ENCODE measurements at places on chromosomes 2 and 18.

DNA sequence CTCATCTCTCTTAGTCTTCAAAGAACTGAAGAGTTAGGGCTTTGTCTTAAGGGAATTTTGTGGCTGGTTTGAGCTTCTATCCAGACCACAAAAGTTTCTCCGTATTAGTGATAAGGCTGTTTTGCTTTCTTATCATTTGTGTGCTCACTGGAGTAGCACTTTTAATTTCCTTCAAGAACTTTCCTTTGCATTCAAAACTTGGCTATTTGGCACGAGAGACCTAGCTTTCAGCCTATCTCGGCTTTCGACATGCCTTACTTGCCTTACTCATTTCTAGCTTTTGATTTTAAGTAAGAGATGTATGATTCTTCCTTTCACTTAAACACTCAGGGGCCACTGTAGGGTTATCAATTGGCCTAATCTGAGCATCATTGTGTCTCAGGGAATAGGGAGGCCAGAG is 29.9 kb downstream of the HDHD2 start:
- DNase-seq: no peak

DNA sequence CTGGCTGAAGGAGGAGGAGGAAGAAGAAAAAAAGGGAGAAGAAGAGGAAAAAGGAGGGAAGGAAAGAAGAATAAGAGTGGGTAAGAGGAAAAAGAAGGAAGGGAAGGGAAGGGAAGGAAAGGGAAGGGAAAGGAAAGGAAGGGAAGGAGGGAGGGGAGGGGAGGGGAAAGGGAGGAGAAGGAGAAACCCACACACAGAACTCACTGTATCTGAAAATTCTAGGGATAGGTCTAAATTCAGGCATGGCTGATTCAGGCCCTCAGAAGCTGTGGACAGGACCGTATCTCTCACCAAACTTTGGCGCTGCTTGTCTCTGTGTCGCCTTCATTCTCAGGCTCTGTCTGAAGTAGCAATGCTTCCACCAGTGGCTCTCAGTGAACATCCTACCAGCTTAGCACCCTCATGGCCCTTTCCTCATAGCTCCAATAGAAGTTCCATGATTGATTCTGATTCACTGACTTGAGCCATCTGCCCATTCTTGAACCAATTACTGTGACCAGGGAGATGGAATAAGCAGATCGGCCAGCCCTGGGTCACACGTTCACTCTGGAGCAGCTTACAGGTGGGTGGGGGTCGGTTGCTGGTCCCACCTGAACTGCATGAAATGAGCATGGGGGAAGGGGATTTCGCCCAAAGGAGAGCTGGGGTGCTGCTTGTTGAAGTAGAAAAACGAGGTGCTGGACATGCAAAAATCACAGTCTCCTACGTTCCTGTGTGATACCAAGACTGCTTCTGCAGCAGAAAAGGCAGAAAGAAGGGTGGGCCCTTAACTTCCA is 59.7 kb downstream of the TTC32 start:
- no peak for DNase-seq

DNA sequence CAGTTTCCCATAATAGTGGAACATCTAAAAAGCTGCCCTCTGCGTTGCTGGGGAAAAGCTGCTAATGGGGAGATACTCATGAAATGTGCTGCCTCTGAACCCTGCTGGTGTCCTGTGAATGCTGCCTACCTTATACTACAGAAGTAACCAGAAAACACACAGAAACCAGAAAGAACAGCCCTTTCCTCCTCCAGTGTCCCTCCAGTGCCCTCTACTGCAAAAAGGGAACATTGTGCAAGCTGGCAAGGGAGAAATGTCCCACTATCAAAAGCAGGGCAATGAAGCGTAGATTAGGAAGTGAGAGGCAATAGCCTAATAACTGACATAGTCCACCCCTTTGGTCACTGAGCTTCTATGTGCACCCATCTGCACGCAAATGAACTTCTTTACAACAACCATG is 162.7 kb upstream of the ETAA1 start:
- no peak for DNase-seq

GRCh38 chr2:189328848-189329245 is 112.4 kb upstream of the WDR75 start:
- DNase-seq: no peak

DNA sequence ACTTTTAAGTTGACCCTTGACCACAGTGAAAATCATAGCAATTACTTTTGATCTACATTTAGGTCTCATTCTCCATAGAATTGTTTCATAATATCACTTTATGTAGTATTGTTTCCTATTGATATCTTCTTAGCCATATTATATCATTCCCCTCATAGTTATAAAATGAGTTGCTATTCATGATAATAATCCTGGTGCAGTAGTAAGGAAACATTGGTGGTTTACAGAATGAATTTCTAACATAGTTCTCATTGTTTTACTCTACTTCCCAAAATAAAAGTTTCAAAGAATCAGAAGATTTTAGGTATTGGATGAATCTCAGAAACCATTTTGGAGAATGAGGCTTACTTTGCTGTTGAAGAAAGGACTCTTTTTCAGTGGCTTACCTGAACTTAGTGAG is 246.0 kb downstream of the PARD3B start:
- no peak for DNase-seq

DNA sequence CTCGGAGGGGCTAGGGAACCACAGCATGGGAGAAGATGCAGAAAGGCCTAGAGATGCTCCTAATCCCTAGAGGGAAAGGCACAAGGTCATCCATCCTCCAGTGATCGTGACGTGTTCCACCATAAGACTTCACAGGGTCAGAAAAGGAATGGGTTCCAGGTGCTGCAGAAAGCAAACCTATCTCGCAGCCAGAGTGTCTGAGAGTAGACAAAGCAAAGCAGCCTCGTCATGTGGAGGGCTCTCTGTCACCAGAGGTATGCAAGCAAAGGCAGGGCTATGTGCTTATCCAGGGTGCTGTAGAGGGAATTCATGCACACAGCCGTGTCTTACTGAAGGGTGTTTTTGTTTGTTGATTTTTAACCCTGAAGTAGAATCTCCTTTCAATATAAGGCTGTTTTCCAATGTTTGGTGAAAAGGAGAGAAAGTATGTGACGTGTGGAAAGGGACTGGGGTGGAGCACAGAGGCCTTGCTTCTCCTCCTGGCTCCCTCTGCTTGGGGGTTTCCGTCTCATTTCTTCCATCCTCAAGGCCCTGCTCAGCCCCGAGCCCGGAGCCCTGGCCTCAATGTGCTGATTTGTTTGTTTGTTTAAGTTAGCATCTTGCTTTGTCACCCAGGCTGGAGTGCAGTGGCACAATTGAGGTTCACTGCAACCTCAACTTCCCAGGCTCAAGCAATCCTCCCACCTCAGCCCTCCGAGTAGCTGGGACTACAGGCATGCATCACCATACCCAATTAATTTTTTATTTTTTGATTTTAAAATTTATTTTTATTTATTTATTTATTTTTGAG is 3.0 kb downstream of the GPR55 start:
- DNase-seq: no peak

DNA sequence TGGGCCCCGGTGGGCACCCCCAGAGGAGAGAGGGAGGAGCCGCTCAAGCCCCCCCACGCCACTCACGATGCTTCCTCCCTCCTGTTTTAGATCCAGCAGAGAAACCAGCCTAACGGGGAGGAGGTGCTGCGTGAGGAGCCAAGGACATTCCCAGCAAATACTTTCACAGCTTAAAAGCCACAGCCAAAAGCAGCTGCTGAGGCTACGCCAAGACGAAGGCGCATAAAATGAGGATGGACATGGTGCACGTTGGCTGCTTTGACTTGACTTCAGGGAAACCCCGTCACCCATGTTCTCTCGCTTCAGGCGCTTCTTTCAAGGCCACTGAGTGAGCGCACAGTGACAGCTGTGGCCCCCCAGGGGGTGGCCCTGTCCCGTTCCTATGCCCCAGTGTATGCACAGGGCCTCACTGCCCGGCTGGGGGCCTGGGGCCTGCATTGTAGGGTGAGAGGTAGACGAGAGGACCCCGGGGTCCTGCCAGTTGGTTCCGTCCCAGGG is 72.1 kb upstream of the PXDN start:
- DNase-seq: no peak

DNA sequence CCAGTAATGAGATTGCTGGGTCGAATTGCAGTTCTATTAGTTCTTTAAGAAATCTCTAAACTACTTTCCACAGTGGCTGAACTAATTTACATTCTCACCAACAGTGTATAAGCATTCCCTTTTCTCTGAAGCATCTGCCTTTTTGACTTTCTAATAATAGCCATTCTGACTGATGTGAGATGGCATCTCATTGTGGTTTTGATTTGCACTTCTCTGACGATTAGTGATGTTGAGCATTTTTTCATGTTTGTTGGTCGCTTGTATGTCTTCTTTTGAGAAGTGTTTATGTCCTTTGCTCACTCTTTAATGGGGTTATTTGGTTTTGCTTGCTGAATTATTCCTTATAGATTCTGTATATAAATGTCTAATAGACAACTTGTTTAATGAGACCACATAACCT is 69.6 kb upstream of the UGP2 start:
- no peak for DNase-seq

DNA sequence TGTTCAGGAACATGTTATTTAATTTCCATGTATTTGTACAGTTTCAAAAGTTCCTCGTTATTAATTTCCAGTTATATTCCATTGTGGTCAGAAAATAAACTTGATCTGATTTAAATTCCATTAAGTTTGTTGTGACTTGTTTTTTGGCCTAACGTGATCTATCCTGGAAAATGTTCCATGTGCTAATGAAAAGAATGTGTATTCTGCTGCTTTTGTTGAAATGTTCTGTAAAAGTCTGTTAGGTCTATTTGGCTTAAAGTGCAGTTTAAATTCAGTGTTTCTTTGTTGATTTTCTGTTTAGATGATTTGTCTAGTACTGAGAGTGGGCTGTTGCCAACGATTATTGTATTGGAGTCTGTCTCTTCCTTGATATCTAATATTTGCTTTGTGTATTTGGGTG is 148.0 kb downstream of the UBR3 start:
- DNase-seq: no peak

GRCh38 chr2:20187331-20187730 is 37.6 kb downstream of the SDC1 start:
- no peak for DNase-seq

DNA sequence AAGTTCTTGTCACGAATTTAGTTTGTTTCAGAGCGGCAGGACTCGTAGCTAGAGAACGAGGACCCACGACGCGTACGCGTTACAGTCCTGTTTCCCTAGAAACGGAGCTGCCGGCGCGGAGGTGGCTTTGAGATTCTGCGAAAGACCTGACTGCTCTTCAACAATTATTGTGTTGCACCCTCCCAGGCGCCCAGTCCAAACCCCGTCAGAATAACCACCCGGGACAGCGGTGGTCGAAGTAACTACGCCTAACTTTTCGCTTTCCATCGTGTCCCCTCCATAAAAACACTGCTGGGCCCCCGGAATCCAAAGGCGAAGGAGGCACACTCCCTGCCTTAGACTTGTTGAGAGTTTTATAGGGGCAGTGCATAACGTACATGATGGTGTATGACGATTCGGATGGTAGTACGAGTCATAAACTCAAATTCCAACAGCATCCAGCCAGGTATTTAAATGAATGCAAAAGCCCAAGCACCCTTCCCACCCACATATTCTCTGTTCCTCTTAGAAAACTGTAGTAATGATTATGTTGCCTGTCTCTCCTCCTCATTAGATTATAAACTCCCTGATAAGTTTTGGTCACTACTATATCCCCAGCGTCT is 651 bp upstream of the STAM2 start:
- DNase-seq: no peak

DNA sequence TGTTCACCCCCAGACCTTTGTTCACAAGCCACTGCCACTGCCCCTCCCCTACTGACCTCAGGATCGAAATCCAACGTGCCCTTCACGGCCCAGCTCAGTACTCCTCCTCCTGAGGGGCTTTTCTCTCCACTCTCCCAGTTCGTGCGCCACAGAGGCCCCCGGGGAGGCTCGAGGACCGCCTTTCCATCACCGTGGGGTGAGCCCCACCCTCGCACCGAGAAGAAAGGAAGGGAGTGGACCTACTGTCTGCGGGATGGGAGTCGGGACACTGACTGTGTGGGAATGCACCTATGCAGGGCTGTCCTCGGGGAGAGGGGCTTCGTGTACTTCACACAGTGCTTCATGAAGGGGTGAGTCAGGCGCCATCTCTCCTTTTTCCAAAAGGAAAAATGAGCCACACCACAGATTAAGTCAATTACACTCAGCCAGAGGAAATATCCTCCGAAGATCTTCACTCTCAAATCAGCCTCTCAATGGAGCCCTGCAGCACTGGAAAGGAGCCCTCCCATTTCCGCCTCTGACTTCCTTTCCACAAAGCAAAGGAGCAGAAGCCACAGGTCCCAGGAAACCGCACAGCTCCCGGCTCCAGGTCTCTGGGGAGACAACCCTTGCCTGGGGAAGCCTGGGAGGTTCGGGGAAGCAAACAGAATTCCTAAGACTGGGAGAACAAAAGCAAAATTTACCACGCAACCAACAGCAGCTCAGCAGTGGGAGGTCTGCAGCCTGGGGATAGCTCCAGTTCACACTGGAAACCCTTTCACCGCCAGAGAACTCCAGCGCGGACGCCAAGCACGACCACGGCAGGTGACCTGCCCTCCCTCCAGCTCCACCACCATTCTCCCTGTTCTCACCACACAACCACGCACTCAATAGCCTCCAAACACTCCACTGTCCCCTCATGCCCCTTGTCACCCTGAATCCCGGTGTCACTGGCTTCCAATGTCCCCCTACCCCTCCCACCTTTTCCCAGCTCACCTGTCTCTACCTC is 21.6 kb downstream of the ADCY3 start:
- no peak for DNase-seq

DNA sequence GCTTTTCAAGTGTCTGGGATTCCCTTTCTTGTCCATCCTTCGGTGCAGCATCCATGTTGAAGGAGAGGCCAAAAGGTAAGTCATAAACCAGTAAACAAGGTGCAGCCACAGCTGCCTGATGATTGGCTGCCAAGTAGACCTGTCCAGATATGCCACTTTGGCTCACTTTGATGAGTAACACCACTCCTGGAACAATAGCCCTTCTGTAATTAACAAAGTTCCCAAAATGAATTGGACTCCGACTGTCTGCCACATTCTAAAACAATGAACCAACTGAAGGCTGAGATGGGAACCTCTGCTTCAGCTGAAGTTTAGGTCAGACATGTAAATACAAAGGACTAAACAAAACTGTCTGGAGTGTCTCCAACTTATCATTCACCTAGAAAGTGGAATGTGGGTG is 82.2 kb upstream of the LGALSL start:
- DNase-seq: no peak

DNA sequence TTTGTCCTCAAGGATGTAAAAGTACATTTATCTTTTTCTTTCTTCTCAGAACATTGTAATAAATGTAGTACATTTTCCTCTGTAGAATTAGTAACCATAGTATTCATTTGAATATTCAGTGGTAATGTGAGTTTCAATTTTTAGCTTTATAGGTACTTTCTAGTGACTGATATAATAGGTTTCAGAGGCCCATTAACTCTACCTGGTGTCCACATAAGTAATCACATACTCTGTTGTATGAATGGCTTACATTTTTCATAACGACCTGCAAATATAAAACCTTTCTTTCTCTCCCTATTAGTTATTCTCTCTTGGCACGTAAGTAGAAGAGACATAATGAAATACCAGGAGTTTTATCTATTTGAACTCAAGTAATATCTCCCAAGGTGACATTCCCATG is 1017.6 kb downstream of the DPP10 start:
- no peak for DNase-seq

GRCh38 chr18:45686891-45687611 is 36.9 kb upstream of the SLC14A1 start:
- no peak for DNase-seq

- no peak for DNase-seq
Measured at GRCh38 chr2:113283704-113284284, 5.1 kb upstream of the PAX8 start.

- DNase-seq: no peak
Measured at GRCh38 chr2:84084856-84085255, 374.2 kb downstream of the SUCLG1 start.

Data from stimulated activated CD8-positive, alpha-beta memory T cell treated with anti-CD3 and anti-CD28 coated beads, Interleukin-15, amount 100 ng/mL, for 48 hours (primary cell).